Stimulated activated CD8-positive, alpha-beta memory T cell treated with anti-CD3 and anti-CD28 coated beads, Interleukin-15, amount 100 ng/mL, for 24 hours (primary cell): ENCODE measurements at places on chromosomes 7 and 10.

DNA sequence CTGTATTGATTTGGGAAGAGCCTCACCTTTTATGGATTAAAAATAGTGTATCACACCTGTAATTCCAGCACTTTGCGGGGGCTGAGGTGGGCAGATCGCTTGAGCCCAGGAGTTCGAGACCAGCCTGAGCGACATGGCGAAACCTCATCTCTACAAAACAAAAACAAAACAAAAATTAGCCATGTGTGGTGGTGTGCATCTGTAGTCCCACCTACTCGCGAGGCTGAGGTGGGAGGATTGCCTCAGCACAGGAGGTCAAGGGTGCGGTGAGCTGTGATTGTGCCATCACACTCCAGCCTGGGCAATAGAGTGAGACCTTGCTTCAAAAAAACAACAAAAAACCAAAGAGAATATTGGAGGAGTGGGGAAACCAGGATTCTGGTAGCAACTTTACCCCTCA lies 79.6 kb downstream of the LRMDA start:
- DNase-seq: no peak

DNA sequence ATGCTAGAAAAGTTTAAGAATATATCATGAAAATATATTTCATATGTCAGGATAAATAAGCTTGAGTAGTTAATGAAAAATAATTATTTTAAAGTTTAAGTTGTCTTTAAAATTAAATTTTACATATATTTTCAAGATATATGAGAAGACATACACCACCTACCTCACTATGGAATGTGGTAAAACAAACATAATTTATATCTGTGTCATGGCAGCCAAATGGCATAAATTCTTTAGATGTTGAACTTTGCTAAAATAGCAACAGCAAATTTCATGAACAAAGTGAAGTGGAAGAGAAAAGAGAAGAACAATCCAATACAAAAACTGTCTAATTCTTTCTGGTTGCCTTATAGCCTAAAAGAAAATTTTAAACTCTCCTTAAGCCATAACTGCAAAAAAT lies 39.6 kb upstream of the SLC16A12 start:
- no peak for DNase-seq

DNA sequence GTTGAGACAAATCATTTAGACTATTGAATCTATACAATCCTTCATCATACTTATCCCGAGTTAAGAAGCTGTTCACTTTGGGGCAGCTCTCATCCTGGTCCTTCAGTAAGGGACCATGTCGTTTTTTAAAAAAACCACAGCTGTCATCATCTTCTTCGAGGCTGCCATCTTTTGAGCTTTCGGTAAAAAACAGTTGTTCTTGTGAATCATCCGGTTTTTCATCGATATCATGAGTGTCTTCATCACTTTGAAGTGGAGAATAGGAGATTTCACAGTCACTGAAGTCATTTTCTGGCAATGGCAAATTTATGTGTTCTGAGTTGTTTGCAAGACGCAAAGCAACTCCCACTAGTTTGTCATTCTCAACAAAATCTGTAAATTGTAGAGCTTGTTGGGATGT lies 3.9 kb downstream of the DCLRE1A start:
- no peak for DNase-seq

- no peak for DNase-seq
Observed at GRCh38 chr7:75881436-75882095, 2.7 kb downstream of the RHBDD2 start.

DNA sequence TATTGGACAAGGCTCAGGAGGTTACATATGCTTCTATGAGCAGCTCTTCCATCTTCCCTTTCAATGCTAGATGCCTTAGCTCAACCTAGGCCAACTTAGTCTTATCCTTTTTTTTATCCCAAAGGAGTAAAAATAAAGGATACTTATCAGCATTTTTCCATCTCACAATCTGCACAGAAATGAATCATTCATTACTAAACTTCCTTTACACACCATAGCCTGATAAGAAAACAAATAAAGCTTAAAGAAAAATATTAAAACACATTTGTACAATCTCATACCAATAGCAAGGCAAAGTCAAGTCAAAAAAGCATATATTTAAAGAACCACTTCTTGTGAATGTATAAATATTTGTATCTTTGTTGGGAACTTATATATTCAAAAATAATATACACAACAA lies 407.4 kb downstream of the GRM8 start:
- no peak for DNase-seq

GRCh38 chr7:42590771-42591310 lies 321.0 kb downstream of the C7orf25 start:
- DNase-seq: no peak

GRCh38 chr7:111678986-111679385 lies 116.7 kb upstream of the IMMP2L start:
- no peak for DNase-seq

DNA sequence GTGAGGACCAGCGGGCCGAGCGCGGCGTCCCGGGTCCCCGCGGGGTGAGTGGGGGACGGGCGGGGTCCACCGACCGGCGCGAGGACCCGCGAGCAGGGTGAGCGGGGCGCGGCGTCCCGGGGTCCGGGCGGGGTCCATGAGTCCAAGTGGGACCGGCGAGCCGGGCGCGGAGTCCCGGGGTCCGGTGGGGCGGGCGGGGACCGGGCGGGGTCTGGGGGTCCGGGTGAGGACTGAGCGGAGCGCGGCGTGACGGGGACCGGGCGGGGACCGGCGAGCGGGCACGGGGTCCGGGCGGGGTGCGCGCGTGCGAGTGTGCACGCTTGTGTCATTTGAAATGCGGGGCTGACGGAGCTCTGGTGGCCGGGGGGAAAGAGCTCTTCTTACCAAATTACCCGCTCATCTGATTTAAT lies 765 bp downstream of the CELF2 start:
- no peak for DNase-seq

DNA sequence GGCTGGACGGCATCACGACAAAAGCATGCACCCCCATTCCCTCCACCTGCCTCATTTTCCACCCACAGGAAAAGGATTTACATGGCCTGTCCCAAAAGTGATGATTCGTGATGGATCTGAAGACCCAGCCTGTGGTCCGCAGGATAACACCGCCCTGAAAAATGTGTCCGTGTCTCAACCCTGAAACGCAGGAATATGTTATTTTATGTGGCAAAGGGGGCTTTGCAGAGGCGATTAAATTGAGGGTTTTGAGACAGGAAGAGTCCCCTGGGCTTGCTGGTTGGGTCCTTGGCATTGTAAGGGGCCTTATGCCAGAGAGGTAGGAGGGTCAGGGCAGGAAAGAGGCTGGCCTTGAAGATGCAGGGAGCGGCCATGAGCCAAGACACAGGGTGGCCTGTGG lies 80.2 kb upstream of the PPP2R2D start:
- DNase-seq: no peak

GRCh38 chr7:134766779-134767519 lies 12.5 kb upstream of the CALD1 start:
- DNase-seq: no peak

DNA sequence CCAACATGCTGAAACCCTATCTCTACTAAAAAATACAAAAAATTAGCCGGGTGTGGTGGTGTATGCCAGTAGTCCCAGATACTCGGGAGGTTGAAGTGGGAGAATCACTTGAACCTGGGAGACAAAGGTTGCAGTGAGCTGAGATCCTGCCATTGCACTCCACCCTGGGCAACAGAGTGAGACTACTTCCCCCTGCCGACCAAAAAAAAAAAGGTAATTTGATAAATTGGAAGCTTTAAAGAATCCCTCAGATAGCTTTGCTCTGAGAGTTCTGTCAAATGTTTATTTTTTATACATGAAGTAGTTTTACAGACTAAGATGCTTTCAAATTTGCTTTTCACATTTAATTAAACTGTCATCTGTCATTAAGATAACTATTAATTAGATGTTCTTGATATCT lies 563.3 kb upstream of the LRRTM3 start:
- no peak for DNase-seq

GRCh38 chr7:32227746-32228145 lies 157.5 kb upstream of the PDE1C start:
- DNase-seq: no peak

GRCh38 chr7:129923709-129924108 lies 29.1 kb downstream of the UBE2H start:
- no peak for DNase-seq

GRCh38 chr7:137674048-137674447 lies 172.7 kb downstream of the DGKI start:
- no peak for DNase-seq

DNA sequence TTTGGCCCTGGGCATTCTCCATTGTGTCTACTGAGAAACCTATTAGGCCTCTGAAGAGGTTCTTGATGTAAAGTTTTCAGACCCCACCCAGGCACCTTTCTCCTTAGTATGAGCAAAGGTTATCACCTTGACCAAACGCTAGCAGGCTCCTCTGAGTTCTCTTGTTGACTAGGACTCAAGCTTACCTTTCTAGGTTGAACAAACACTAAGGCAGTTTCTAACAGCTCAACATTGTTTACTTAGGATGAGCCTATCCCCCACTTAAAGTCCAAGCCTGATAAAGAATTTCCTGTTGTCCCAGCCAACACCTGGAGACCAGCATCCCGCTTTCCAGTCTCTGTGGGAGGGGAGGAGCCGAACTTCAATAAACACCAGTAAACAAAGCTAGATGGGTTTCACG lies 26.3 kb upstream of the ITGB8 start:
- no peak for DNase-seq

- DNase-seq: no peak
Observed at GRCh38 chr7:31054608-31055278, 2.6 kb downstream of the ADCYAP1R1 start.

DNA sequence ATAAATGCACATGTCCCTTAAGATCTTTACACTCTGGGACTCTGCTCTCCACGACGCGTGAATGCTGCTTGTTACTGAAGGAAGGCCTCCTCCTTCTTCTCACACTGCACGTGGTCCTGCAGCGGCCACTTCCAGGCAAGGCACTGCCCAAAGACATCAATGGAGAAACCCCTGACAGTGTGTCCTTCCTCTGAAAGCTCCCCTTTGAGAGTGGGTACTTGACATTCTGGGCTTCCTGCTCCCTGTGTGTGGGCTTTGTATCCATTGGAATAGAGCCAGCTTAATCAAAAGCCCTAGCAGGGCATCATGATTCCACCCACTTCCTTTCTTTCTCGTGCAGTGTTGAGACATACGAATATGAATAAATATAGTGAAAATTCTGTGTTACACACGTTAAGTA lies 69.7 kb upstream of the STK17A start:
- DNase-seq: no peak

GRCh38 chr10:104232613-104233102 lies 494 bp upstream of the CFAP43 start:
- no peak for DNase-seq

GRCh38 chr7:31811650-31812461 lies 124.8 kb downstream of the PPP1R17 start:
- DNase-seq: no peak

DNA sequence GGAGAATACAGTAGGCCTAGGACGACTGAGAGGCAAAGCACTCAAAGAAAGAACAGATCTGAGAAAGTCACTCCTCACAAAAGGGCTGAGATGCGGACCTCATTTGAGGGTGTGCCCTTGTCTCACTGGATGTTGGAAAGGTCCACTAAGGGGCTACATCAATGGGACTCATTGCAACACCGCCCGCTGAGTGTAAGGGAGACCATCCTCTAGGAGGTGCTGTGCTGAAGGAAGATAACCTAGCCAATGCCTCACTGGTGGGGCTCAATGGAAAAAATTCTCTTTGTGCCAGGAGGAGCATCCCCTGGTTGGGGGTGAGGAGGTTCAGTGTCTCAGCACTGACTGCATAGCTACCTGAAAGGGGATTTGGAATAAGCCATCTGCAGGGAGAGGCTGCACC lies 758.7 kb upstream of the CELF2 start:
- no peak for DNase-seq

- DNase-seq: peak; percentile 13
Observed at GRCh38 chr7:140810830-140811556, 113.7 kb downstream of the BRAF start.

DNA sequence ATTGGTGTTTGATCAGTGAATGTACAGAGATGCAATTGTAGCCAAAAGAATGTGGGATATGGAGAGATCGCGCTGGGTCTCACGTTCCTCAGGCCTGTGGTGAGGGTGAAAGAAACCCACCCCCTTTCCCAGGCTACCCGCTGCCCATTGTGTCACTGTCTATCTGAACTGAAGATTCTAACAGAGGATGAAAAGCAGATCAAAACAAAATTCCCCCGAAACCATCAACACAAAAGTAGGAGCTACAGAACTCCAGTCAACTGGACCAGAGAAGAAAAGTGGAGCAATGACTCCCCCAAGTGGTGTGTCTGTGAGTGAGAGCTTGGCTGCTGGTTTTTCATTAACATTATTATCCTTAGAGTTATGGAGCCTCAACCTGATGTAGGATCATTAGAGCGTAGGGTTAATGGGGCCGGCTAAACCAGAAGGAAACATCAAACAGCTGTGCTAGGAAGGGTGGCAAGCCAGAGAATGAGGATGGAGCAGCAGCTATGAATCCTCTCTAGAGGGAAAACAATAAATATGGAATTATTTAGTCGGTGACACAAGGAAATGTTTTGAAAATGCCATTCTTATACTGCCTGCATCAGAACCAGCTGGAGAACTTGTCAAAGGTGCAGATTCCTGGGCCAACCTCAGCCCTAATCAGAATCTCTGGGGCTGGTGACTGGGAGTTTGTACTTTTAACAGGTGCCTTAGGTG lies 38.3 kb downstream of the AKR1B1 start:
- no peak for DNase-seq

DNA sequence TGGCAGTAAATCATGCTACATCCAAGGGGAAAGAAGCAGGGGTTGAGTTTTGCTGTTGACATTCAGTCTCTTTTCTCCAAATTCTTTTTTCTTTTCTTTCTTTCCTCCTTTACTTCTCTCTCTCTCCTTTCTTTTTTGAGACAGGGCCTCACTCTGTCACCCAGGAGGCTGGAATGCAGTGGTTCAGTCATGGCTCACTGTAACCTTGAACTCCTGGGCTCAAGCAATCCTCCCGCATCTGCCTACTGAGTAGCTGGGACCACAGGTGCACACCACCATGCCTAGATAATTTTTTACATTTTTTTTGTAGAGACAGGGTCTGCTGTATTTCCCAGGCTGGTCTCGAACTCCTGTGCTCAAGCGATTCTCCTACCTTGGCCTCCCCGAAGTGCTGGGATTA lies 35.2 kb downstream of the SBDS start:
- no peak for DNase-seq

- no peak for DNase-seq
Observed at GRCh38 chr7:133706016-133706415, 421.1 kb upstream of the LRGUK start.

GRCh38 chr10:74997163-74997562 lies 114.3 kb upstream of the SAMD8 start:
- DNase-seq: no peak
